ENCODE measurements at places on chromosomes 11 and 22.

- DNase-seq: no peak
Measured at GRCh38 chr11:12430954-12431595, 53.7 kb downstream of the PARVA start.

DNA sequence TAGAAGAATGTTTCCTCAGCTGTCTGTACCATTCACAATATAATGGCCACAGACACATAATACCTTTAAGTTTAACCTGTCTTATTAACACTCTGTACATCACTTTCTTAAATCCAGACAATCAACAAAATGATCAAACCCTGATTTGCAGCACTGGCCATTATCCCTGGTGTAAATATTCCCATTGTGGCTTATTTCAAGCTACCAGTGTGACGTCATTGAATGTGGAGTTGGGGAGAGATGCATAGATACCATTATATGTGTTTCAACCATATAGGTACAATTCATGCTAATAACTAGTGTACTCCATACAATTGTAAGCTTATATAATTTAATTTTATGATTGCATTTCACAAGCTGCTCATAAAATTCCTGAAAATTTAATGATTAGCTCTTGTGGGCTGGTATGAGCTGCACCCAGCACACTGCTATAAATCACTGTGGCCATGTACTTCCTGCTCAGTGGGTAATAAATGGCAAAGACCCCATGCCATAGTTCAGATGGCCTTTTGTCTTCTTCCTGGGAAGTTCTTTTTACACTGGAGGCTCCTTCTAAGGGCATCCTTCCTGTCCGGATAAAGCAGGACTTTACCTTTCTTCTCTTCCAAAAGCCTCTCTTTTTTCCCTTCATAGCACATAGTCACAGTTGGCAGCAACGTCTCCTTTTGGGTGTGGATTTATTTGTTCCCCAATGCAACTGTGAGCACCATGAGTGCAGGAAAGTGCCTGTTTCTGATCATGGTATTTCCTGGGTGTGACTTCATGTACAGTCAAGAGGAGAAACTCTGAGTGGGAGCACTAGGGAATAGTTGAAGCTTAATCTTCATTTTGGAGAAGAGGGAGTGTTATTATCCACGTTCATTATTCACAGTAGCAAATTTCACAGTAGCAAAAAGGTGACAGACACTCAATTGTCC lies 87.8 kb downstream of the MIAT start:
- DNase-seq: no peak

- no peak for DNase-seq
Measured at GRCh38 chr11:47778878-47779483, 11.8 kb upstream of the FNBP4 start.

GRCh38 chr11:112195951-112196351 lies 20.6 kb downstream of the BCO2 start:
- DNase-seq: no peak

- DNase-seq: no peak
Measured at GRCh38 chr11:94457118-94458029, 36.3 kb downstream of the MRE11 start.

- no peak for DNase-seq
Measured at GRCh38 chr11:44809283-44809682, 82.5 kb downstream of the TSPAN18 start.

DNA sequence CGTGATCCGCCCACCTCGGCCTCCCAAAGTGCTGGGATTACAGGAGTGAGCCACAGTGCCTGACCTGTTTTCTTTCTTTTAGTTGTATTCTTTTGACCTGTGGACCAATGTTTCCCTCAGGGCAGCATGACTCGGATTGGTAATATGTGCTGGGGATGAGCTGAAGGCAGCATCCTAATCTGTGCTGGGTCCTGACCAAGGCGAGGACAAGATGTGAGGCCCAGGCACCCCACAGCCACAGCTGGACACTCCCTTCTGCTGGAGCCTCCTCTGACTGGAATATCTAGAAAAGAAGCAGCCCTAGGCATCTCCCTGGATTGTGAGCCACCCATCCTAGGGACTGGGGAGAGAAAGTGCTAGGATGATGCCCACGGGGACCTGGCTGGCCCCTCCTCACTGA lies 105.4 kb downstream of the PDE2A start:
- no peak for DNase-seq

- no peak for DNase-seq
Measured at GRCh38 chr22:29190051-29190450, 15.6 kb upstream of the EMID1 start.

Data from stimulated activated CD8-positive, alpha-beta memory T cell treated with anti-CD3 and anti-CD28 coated beads, Interleukin-15, amount 100 ng/mL, for 4 hours (primary cell).